Astrocyte (in vitro differentiated cells and primary cell): ENCODE measurements at places on chromosomes 7 and 10. TPM values are rescaled to one million over a fixed set of nuclear protein-coding genes. Genes with fewer than 3 reads are reported as not detected.
A peak's percentile ranks its signal among the peaks of the same experiment; 100 is the strongest.

- no peaks in the 10 kb centered on the region for H3K36me3 ChIP-seq
- no peaks in the 10 kb centered on the region for H3K4me1 ChIP-seq
- no peak for DNase-seq
- no peak overlapping the region for H3K4me3 ChIP-seq
- H3K27me3 ChIP-seq, result no peaks in the 10 kb centered on the region
These were observed 44.3 kb downstream of the CCDC71L start for GRCh38 chr7:106616708-106617051.

DNA sequence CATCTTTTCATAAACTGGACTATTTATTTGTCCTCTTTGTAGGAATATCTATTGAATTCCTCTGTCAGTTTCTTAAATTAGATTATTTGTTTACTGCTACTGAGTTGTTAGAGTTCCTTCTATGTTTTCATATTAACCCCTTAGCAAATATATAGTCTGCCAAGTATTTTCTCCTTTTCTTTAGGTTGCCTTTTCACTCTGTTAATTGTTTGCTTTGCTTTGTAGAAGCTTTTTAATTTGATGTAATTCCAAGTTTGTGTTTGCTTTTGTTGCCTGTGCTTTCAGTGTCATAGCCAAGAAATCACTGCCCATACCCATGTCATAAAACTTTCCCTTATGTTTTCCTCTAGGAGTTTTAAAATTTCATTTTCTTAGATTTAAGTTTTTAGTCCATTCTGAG is 256.2 kb upstream of the SEMA3A start:
- H3K27me3 ChIP-seq, result no peaks in the 10 kb centered on the region
- DNase-seq, result no peak
- H3K36me3 ChIP-seq, result no peaks in the 10 kb centered on the region
- no peak overlapping the region for H3K4me3 ChIP-seq

Gene ABCC2
- 0.31 and 0.59 TPM in 2 replicates for total RNA-seq

DNA sequence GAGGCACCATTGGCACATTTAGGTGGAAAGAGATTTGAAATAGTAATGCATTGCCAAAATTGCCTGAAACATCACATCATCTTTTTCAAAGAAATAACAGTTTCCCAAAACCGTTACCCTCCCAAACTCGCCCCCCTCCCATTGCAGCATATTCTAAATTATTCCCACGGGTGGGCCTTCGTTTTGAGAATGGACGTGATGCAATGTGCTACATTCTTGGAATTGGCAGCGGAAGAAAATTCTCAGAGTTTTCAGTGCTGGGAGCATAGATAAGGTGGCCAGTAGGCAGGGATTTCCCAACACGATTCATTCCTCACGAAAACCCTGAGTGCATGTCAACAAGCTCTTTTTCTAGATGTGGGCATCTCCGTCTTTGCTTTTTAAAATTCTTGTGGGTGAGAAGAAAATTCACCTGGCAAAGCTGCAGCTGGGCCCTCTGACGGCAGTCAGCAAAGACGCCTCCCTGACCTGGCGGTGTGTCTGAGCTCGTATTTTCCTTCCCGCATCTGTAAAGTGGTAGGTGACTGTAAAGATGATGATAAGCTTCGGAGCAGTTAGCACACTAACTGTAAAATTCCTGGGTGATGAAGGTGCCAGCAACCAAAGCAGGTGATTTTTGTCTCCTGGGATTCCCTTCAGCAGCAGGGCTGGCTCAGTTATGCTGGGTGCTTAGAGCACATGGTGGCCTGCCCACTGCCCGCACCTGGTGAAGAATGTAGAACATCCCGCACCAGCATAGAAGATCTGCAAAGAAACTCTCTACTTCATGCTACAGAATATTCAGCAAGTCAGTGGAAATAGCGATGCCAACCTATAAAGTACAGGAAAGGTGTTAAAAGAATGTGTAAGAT is 141.9 kb upstream of the KLF6 start:
- peak overlapping the region; percentile 35 for H3K27ac ChIP-seq
- peak; percentile 72 for DNase-seq
- H3K4me3 ChIP-seq, result no peak overlapping the region
- H3K36me3 ChIP-seq, result no peaks in the 10 kb centered on the region

Gene C10orf62
- total RNA-seq, result not detected in 2 replicates

DNA sequence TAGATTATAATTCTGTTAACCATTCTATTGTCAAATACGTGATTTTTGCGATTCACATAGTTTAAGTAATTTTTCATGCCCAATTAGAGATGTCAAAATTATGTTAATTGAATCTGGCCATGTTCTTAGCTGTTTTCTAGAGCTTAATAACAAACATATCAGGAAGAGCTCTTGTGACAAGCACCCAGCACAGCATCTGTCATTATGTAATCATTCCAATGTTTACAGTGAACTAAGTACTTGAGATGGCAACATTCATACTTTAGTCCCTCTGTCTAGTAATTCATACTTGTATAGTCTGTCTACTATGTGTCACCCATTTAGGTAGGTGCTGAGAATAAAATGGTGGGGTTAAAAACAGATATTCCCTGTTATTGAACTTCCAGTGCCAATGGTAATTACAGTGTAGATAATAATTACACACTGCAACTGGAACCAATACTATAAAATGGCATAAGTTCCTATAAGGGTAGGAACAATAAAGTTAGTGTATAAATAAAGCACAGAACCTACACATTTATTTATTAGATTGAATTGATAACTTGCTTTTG is 55.2 kb downstream of the ZEB1 start:
- DNase-seq, result peak; percentile 36
- no peak overlapping the region for H3K4me3 ChIP-seq
- no peaks in the 10 kb centered on the region for H3K4me1 ChIP-seq

- no peaks in the 10 kb centered on the region for H3K27me3 ChIP-seq
- H3K27ac ChIP-seq, result no peak overlapping the region
- H3K36me3 ChIP-seq, result no peaks in the 10 kb centered on the region
- no peak overlapping the region for H3K4me3 ChIP-seq
- peaks cover 23% of the 10 kb centered on the region for H3K4me1 ChIP-seq
- DNase-seq, result peak; percentile 71
These were observed 134.3 kb downstream of the GRK5 start for GRCh38 chr10:119341459-119342301.

DNA sequence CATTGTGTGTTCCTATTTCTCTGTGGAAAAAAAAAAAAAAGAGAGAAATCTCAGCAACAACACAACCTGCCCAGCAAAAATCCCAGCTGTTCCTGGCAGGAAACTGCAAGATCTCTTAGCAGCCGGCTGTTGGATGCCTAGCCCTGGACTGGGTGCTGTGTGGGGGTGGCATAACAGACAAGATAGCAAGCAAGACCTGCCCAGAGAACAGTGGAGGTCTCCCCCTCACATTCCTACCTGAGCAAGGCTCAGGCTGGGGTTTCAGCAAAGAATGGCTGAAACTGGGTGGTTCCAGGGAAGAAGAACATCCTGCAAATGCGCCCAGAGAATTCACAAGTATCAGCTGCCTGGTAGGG is 248.8 kb upstream of the ZMIZ1 start:
- peaks cover 5% of the 10 kb centered on the region for H3K27me3 ChIP-seq
- no peaks in the 10 kb centered on the region for H3K36me3 ChIP-seq
- no peaks in the 10 kb centered on the region for H3K4me1 ChIP-seq
- H3K27ac ChIP-seq, result no peak overlapping the region
- no peak overlapping the region for H3K4me3 ChIP-seq
- no peak for DNase-seq

GRCh38 chr10:21617267-21617666 is 83.2 kb downstream of the MLLT10 start:
- peaks cover 14% of the 10 kb centered on the region for H3K36me3 ChIP-seq
- DNase-seq, result no peak
- no peak overlapping the region for H3K27ac ChIP-seq
- no peak overlapping the region for H3K4me3 ChIP-seq

DNA sequence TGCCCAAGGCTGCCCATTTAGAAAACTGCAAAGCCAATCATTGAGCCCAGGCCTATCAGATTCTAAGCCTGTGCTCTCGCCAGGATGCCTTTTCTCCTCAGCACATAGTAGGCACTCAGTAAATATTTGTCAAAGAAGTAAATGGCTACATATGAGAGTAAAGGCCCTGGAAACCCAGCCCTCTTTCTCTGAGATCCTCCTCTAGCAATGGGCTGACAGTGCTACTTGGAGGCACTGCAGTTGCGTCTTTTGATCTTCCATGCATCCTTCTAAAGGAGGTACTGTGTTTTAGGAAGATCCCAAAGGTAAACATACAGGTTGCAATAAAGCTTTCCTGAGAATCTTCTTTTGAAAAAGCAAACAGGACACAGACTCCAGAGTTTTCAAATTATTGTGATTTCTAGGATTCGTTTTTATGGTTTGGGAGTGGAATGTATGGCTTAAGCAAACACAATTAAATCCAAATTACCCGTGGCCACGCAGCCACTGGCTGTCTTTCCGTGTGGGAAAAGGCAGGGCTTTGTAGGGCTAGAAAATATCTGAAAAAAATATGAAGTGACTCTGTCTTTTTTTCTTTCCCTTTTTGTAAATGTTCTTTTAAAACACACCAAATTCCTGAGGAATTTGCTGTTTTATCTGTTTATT is 151.3 kb upstream of the BMPER start:
- H3K27me3 ChIP-seq, result no peaks in the 10 kb centered on the region
- no peak overlapping the region for H3K4me3 ChIP-seq
- no peak overlapping the region for H3K27ac ChIP-seq
- no peak for DNase-seq
- H3K4me1 ChIP-seq, result peaks cover 5% of the 10 kb centered on the region
